AG09309 (cell line): ENCODE measurements at places on chromosomes 2 and 18.
A peak's percentile ranks its signal among the peaks of the same experiment; 100 is the strongest.

DNA sequence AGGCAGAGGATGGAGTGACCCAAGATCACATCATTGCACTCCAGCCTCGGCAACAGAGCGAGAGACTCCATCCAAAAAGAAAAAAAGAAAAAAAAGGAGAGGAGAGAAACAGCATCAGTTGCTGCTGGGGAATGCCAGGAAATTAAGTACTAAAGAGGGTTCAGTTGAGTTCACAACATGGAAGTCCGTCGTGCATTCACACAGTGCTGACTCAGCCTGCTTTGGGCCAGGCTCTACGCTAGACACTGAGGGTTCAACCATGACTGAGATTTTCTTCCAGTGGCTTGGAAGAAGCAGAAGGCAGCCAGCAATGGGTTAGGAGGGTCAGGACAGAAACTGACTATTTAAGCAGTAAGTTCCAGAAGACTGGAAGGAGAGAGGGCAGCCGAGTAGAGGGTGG, 108.8 kb downstream of the FMNL2 start:
- no peak for DNase-seq

DNA sequence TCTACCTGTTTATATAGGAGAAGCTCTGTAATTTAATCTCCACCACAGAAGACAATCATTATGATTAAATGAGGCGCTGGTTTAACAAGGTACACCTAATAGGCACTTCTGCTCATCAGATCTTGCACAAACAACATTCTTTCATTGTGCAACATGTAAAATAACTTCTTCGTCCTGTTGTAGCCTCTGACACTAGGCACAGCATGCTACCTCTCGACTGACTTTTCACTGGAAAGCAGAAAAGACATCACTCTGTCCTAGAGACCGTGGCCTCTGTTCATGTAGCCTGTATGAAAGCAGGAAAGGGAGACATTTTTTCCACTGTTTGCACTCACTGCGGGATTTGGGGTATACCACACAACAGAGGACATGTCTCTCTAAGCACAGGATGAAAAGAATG, 316.5 kb downstream of the IRS1 start:
- no peak for DNase-seq

DNA sequence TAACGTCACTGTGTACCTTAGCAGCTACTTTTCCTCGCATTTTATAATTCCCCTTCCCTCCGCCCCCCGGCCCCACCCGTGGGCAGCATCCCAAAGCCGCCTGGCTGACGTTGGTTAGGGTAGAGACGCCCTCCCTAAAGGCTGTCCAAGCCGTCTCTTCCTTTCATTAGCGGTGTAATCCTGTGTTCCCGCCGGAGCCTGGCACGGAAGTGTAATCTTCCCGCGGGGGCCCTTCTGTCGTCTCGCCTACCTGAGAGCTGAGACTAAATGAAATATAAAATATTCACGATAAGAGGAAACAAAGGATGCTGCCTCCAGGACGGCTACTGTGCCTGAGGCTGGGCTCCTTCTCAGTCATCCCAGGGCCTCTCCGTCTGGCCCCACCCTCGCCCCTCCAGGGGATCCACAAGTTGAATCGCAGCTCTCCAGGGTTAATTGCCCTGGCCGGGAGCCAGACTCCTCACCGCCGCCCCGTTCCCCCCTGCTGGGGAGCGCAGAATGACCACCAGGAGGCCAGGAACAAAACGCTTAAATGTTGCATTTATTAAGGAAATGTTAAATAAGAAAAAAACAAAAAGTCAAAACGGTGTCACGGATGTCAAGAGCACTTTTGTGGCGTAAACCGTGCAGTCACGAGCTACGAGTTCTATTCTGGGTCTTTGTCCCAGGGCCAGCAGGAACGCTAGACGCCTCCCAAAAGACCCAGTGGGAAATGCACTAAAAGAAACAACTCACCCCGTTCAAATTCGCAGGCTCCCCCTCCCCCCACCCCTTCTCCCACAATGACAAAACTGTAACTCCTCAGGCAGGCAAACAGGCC, 1.5 kb downstream of the RPRM start:
- no peak for DNase-seq

- DNase-seq, result no peak
These were observed 11.1 kb upstream of the SLC66A3 start for GRCh38 chr2:11144077-11144737.

DNA sequence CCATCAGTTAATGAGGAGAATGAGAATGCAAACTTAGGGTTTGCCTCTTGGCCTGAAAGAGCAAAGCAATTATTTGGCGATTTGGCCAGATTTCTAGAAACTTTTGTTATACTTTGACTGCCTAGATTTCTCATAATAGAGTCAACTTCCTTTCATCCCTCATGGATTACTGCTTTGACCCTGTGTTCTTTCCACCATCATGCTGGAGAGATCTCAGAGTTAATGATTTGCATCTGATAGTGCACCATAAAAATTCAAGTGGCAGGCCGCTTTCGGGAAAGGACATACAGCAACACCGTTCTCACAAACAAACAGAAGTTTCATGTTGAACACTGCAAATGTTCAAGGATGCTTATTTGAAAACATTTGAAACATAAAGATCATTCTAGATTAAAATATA, 143.7 kb upstream of the ZFP36L2 start:
- no peak for DNase-seq

GRCh38 chr2:113060396-113060795, 1.4 kb downstream of the IL36RN start:
- DNase-seq, result no peak

GRCh38 chr18:26540043-26540628, 8.2 kb downstream of the KCTD1 start:
- peak; percentile 13 for DNase-seq

DNA sequence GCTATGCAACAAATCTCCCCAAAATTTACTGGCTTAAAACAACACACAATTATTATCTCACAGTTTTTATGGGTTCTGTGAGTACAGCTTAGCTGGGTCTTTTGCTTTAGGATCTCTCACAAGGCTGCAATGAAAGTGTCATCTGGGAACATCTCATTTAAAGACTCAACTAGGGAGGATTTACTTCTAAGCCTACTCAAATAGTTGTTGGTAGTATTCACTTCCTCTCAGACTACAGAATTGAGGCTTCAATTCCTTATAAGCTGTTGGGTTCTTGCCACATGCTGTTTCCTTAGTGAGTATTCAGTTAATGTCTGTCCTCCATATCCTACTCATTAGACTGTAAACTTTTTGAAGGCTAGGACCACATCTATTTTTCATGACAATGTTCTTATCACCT, 72.3 kb downstream of the MDH1 start:
- DNase-seq, result peak; percentile 99

DNA sequence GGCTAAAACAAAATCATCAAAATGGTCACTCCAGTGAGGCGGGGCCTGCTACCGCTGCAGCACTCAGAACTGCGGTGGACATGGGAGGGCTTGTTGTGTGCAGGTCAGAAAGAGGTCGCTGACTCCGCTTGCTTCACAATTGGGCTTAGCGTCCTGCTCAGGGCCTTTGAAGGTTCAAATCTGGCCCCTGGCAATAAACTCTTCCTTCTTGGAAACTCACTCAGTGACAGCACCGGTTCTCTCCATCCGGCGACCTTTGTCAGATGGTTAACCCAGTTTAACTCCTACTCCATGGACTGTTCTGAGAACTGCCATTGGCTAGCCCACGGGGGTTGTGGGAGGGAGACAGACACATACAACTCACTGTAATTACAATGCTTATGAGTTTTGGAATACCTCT, 29.0 kb upstream of the LAPTM4A start:
- no peak for DNase-seq

GRCh38 chr2:219611866-219612576, 14.4 kb downstream of the STK11IP start:
- no peak for DNase-seq

DNA sequence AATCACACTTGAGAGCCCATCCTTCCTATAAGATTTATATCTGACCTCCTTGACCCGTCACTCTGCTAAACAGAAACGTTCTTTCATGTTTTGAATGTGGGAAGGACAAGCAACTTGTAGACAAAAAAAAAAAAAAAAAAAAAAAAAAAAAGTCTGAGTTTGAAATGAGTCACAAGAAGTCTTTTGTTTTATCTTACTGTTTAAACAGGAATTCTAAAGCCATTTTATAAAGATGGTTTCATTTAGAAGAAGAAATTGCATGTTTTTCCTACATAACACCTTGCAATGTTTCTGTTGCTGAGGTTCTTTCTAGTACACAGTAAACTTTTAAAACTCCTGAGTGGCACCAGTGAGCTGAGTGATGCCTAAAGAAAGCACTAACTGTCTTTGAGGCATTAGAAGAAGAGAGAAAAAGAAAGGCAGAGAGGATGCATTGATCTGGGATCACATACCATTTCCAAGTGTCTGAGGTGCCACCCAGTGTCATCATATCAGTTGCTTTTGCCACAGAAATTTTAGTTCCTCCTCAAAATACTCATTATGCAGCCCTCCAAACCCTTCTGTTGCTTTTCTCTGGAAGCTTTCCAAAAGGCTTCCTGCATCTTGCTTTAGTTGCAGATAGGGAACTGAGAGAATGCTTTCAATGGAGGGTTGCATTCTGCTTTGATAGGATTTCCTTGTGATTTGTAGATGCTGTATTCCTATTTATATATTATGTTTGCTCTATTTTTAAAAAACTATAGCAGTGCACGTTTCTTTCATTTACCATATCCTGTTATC, 69.1 kb downstream of the ACVR2A start:
- no peak for DNase-seq
